ENCODE measurements at places on chromosomes 2 and 18. TPM values are rescaled to one million over a fixed set of nuclear protein-coding genes. Genes with fewer than 3 reads are reported as not detected.

DNA sequence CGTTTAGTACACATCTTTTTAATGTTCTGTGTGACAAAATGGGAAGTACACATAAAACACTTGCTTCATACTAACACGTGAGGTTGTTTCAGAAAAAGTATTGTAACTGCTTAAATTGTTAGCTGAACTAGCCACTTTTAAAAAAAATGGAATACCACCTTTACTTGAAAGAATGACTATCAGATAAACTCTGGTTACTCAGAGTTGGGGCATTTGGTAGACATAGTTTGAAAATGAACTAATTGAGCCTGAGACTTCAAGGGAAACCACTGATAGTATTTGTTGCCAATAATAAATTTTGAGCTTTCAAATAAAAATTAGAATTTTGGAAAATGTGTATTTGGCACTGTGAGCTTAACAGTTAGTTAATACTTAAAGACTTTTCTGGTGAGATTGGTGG is 103.0 kb upstream of the FBXO11 start:
- DNase-seq = no peak
- H3K36me3 ChIP-seq = no peaks in the 10 kb centered on the region
- H3K27me3 ChIP-seq = peaks cover 18% of the 10 kb centered on the region
- H3K27ac ChIP-seq = no peak overlapping the region

GRCh38 chr2:184735611-184736010 is 137.3 kb downstream of the ZNF804A start:
- no peak overlapping the region for H3K27ac ChIP-seq
- H3K36me3 ChIP-seq = no peaks in the 10 kb centered on the region
- no peaks in the 10 kb centered on the region for H3K4me1 ChIP-seq
- no peaks in the 10 kb centered on the region for H3K27me3 ChIP-seq
- no peak for DNase-seq

- H3K36me3 ChIP-seq = no peaks in the 10 kb centered on the region
- H3K27me3 ChIP-seq = peaks cover 22% of the 10 kb centered on the region
- no peaks in the 10 kb centered on the region for H3K4me1 ChIP-seq
- no peak for DNase-seq
- H3K4me3 ChIP-seq = no peak overlapping the region
Measured at GRCh38 chr2:65969161-65969560, 465.8 kb upstream of the MEIS1 start.

- peaks cover 6% of the 10 kb centered on the region for H3K4me1 ChIP-seq
- no peaks in the 10 kb centered on the region for H3K36me3 ChIP-seq
- no peaks in the 10 kb centered on the region for H3K27me3 ChIP-seq
- H3K27ac ChIP-seq = no peak overlapping the region
- no peak for DNase-seq
- H3K4me3 ChIP-seq = no peak overlapping the region
Measured at GRCh38 chr2:231429152-231429551, 33.6 kb downstream of the B3GNT7 start.

GRCh38 chr2:67015681-67016080 is 381.5 kb upstream of the ETAA1 start:
- no peak overlapping the region for H3K27ac ChIP-seq
- H3K4me1 ChIP-seq = no peaks in the 10 kb centered on the region
- H3K4me3 ChIP-seq = no peak overlapping the region

- H3K36me3 ChIP-seq = no peaks in the 10 kb centered on the region
- no peaks in the 10 kb centered on the region for H3K4me1 ChIP-seq
- H3K27me3 ChIP-seq = 0 out of 2 replicates have a peak, but pooled peaks cover 2% of the 10 kb centered on the region
- no peak overlapping the region for H3K4me3 ChIP-seq
- H3K27ac ChIP-seq = no peak overlapping the region
Measured at GRCh38 chr2:191936882-191937405, 90.1 kb upstream of the CAVIN2 start.

GRCh38 chr2:202072226-202072625 is 829 bp upstream of the KIAA2012 start:
- H3K4me1 ChIP-seq = no peaks in the 10 kb centered on the region
- no peaks in the 10 kb centered on the region for H3K36me3 ChIP-seq
- peak; percentile 17 for DNase-seq

- no peak for DNase-seq
- H3K27ac ChIP-seq = no peak overlapping the region
- H3K27me3 ChIP-seq = no peaks in the 10 kb centered on the region
- H3K36me3 ChIP-seq = peaks cover 9% of the 10 kb centered on the region
- no peaks in the 10 kb centered on the region for H3K4me1 ChIP-seq
Measured at GRCh38 chr2:8893978-8894820, 56.8 kb upstream of the KIDINS220 start.

GRCh38 chr2:193868833-193869232 is 1674.1 kb upstream of the TMEFF2 start:
- no peaks in the 10 kb centered on the region for H3K27me3 ChIP-seq
- H3K4me1 ChIP-seq = no peaks in the 10 kb centered on the region
- no peak overlapping the region for H3K27ac ChIP-seq
- peak; percentile 14 for DNase-seq
- H3K4me3 ChIP-seq = no peak overlapping the region

DNA sequence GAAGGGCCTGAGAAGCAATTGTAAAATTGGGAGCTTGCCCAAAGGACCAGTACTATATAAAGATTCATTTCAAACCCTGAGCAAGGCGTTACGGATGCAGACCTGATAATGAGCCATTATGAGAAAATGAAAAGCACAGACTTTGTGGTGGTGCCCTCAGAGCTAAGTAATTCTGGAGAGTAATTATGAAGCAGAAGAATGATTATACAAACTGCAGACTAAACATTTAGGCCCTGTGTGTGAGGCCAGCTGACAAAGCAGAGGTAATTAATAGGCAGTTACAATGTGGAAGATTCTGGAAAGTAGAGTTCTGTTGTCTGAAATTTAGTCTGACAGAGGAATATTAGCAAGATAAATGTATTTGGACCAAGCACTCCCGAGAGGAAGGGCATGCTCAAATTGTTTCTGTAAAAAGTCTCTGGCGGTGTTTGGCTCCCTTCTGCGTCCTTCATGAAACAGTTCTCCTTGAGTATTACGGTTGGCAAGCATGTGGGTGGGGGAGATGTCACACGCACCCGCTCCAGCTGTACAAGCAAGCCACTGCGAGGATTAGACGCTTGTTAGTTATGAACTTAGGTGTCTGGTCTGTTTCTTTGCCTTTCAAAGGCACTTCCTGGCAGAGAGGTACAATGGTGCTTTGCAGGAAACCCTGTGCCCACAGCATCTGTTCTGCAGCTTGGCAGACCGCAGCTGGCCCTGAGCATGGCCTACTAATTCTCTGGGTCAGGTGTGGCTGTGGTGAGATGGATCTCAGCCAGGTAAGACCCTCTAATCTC is 45.5 kb downstream of the CDC42EP3 start:
- no peak overlapping the region for H3K4me3 ChIP-seq
- H3K27me3 ChIP-seq = no peaks in the 10 kb centered on the region
- H3K36me3 ChIP-seq = no peaks in the 10 kb centered on the region
- H3K27ac ChIP-seq = no peak overlapping the region
- peaks cover 18% of the 10 kb centered on the region for H3K4me1 ChIP-seq

DNA sequence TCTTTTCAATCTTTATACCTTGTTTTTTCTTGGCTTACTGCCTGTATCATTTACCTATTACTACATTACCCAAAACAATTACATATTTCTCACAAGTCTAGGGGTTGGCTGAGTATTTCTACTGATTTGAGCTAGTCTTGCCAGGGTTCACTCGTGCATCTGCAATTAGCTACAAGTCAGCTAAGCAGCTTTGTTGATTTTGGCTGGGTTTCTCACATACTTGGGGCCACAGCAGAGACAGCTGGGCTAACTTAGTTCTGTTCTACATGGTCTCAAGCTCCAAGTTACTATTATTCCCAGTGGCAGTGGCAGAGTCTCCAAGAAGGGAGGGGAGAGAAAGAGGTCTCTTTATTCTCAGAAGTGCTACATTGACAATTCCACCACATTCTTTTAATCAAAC is 54.7 kb upstream of the SP5 start:
- no peaks in the 10 kb centered on the region for H3K4me1 ChIP-seq
- DNase-seq = no peak
- no peaks in the 10 kb centered on the region for H3K36me3 ChIP-seq
- no peak overlapping the region for H3K27ac ChIP-seq
- H3K4me3 ChIP-seq = no peak overlapping the region

DNA sequence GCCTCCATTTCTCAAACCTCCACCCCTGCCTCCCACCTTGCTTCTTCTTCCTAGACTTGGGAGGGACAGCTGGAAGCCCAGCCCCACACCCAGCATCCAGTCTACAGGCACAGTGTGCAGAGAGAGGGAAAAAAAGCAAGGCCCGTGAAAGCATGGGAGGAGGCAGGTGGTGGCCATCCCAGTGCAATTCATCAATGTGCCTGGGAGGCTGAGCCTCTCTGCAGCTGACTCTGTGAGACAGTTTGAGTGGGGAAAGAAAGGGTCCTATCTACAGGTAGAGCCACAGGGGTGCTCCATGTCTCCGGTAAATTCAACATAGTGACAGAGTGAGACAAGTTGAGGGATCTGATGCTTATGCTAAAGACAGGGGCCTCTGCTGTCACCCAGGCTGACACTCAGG is 340.6 kb downstream of the DYSF start:
- H3K36me3 ChIP-seq = no peaks in the 10 kb centered on the region
- no peak for DNase-seq
- peak overlapping the region; percentile 36 for H3K27ac ChIP-seq
- no peak overlapping the region for H3K4me3 ChIP-seq
- H3K27me3 ChIP-seq = no peaks in the 10 kb centered on the region

DNA sequence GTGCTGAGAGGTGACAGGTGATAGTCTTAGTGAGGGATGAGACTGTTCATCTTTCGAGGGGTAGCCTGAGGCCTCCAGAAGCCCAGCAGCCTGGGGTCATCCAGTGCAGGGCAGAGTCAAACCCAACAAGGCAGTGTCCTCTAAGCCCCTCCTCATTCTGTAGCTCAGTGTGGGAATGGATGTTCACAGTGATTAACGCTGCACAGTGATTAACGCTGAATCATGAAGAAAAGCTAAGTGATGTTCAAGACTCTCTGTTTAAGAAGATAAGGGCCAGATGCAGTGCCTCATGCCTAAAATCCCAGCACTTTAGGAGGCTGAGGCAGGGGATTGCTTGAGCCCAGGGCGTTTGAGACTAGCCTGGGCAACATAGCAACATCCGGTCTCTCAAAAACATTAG is 56.3 kb upstream of the LAPTM4A start:
- DNase-seq = no peak
- H3K4me3 ChIP-seq = no peak overlapping the region
- peaks cover 28% of the 10 kb centered on the region for H3K4me1 ChIP-seq
- no peaks in the 10 kb centered on the region for H3K36me3 ChIP-seq

- DNase-seq = peak; percentile 25
- no peak overlapping the region for H3K4me3 ChIP-seq
- no peaks in the 10 kb centered on the region for H3K27me3 ChIP-seq
- H3K36me3 ChIP-seq = no peaks in the 10 kb centered on the region
- no peak overlapping the region for H3K27ac ChIP-seq
Measured at GRCh38 chr18:9740071-9740470, 32.0 kb downstream of the RAB31 start.

DNA sequence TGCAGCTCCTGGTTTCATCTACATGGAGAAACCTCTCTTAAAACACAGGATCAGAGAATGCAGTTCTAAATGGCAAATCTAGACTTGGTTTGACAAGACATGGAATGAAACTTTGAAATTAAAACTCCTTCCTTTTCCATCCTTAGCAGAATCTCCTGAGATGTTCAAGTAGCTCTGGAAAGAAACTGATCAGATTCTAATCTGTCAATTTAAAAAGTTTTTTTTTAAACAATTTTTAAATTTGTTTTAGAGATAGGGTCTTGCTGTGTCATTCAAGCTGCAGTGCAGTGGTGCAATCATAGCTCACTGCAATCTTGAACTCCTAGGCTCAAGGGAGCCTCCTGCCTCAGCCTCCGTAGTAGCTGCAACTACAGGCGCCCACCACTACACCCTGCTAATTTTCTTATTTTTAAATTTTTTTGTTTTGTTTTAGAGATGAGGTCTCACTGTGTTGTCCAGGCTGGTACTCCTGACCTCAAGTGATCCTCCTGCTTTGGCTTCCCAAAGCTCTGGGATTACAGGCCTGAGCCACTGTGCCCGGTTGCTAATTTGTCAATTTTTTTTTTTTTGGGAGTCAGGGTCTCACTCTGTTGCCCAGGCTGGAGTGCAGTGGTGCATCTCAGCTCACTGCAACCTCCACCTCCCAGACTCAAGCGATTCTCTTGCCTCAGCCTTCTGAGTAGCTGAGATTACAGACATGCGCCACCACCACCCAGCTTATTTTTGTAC is 216.7 kb downstream of the TGIF1 start:
- no peak overlapping the region for H3K4me3 ChIP-seq
- no peak overlapping the region for H3K27ac ChIP-seq
- H3K27me3 ChIP-seq = no peaks in the 10 kb centered on the region

- H3K4me3 ChIP-seq = no peak overlapping the region
- H3K36me3 ChIP-seq = no peaks in the 10 kb centered on the region
Measured at GRCh38 chr2:189613650-189614420, 33.2 kb upstream of the SLC40A1 start.

DNA sequence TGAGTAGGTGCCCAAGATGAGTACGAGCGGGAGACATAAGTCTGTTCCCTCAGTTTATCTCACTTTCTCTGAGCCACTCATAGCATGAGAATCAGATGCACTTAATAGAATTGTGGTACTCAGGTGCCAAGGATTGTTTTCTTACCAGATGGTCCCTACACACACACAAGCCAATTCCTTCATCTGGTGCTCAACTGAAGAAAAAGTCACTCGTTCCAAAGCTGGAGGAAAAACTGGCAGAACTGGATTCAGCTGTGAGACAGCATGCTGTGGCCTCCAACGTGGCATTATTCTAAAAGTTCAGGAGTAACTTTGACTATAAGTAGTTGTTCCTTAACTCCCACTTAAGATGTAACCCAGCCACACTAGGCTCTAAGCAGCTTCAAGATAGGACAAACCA is 33.4 kb upstream of the ABCA12 start:
- H3K27ac ChIP-seq = no peak overlapping the region
- no peaks in the 10 kb centered on the region for H3K36me3 ChIP-seq
- H3K4me1 ChIP-seq = peaks cover 8% of the 10 kb centered on the region
- H3K4me3 ChIP-seq = no peak overlapping the region
- no peaks in the 10 kb centered on the region for H3K27me3 ChIP-seq
- peak; percentile 63 for DNase-seq

GRCh38 chr2:128841803-128842202 is 523.1 kb upstream of the HS6ST1 start:
- DNase-seq = no peak
- no peak overlapping the region for H3K27ac ChIP-seq
- no peaks in the 10 kb centered on the region for H3K36me3 ChIP-seq
- H3K27me3 ChIP-seq = no peaks in the 10 kb centered on the region
- H3K4me3 ChIP-seq = no peak overlapping the region

GRCh38 chr2:207854484-207855440 is 85.1 kb upstream of the FZD5 start:
- no peaks in the 10 kb centered on the region for H3K36me3 ChIP-seq
- H3K27me3 ChIP-seq = no peaks in the 10 kb centered on the region
- no peak overlapping the region for H3K4me3 ChIP-seq
- no peak for DNase-seq
- no peak overlapping the region for H3K27ac ChIP-seq

KATNAL2 gene
- 2.0 TPM for total RNA-seq

DUSP2 gene
- total RNA-seq = 16.7 TPM

EMILIN1 gene
- total RNA-seq = 0.69 TPM

PLGLB1 gene
- 0.62 TPM for total RNA-seq

SH3BP4 gene
- 47.3 TPM for total RNA-seq

SERPINE2 gene
- 18.8 TPM for total RNA-seq

BMP10 gene
- not detected for total RNA-seq

DOK6 gene
- total RNA-seq = not detected

SERPINB11 gene
- not detected for total RNA-seq

KCNF1 gene
- 1.3 TPM for total RNA-seq

TMEM200C gene
- total RNA-seq = 6.5 TPM

All from PC-3 (cell line).